Endothelial cell of umbilical vein (primary cell): ENCODE measurements at places on chromosomes 2 and 18. TPM values are rescaled to one million over a fixed set of nuclear protein-coding genes. Genes with fewer than 3 reads are reported as not detected.

The TCF7L1 gene
- total RNA-seq: 13.2 and 17.4 TPM in 2 replicates

The SPR gene
- 26.3 and 27.6 TPM in 2 replicates for total RNA-seq

The SIGLEC15 gene
- not detected in 2 replicates for total RNA-seq

The ZSCAN30 gene
- total RNA-seq: 14.6 and 18.0 TPM in 2 replicates

The EPB41L3 gene
- total RNA-seq: 114 and 154 TPM in 2 replicates

The PLA2R1 gene
- total RNA-seq: 14.4 and 15.6 TPM in 2 replicates

The GCG gene
- total RNA-seq: not detected in 2 replicates

The CFAP65 gene
- not detected in 2 replicates for total RNA-seq

The IL36B gene
- not detected in 2 replicates for total RNA-seq

The HRH4 gene
- total RNA-seq: not detected in 2 replicates

The RMDN2 gene
- total RNA-seq: 1.8 and 2.8 TPM in 2 replicates

The GKN1 gene
- total RNA-seq: not detected in 2 replicates

The UGT1A9 gene
- total RNA-seq: not detected in 2 replicates

The GAREM1 gene
- 1.0 and 1.1 TPM in 2 replicates for total RNA-seq

The ADAM23 gene
- total RNA-seq: 20.6 and 38.5 TPM in 2 replicates

The FBXO48 gene
- total RNA-seq: 0.73 and 0.83 TPM in 2 replicates

The TMEM127 gene
- total RNA-seq: 41.5 and 48.4 TPM in 2 replicates

The LRP1B gene
- 0.07 TPM in 2 replicates for total RNA-seq

The SYT4 gene
- not detected in 2 replicates for total RNA-seq

The LINC00305 gene
- total RNA-seq: not detected in 2 replicates

The GPBAR1 gene
- 0.60 and 0.75 TPM in 2 replicates for total RNA-seq

The SNTG2 gene
- total RNA-seq: not detected in 2 replicates

The CRACDL gene
- 3.8 and 6.3 TPM in 2 replicates for total RNA-seq
